Activated T-cell treated with anti-CD3 and anti-CD28 coated beads, Interleukin-2, amount 50 U/mL, for 72 hours (primary cell): ENCODE measurements at places on chromosomes 4 and X. TPM values are rescaled to one million over a fixed set of nuclear protein-coding genes. Genes with fewer than 3 reads are reported as not detected.

GRCh38 chr4:169271692-169272007, 894 bp upstream of the SH3RF1 start:
- H3K4me1 ChIP-seq = no peaks in the 10 kb centered on the region
- H3K36me3 ChIP-seq = no peaks in the 10 kb centered on the region
- H3K27me3 ChIP-seq = peaks cover 64% of the 10 kb centered on the region

GRCh38 chrX:137587151-137587550, 21.2 kb downstream of the ZIC3 start:
- no peak for DNase-seq
- H3K27me3 ChIP-seq = peaks cover 30% of the 10 kb centered on the region
- H3K27ac ChIP-seq = no peak overlapping the region
- no peaks in the 10 kb centered on the region for H3K4me1 ChIP-seq
- H3K4me3 ChIP-seq = no peak overlapping the region

Gene TGIF2LX
- not detected for total RNA-seq

Gene PHKA1
- total RNA-seq = 7.5 TPM

Gene CXCL3
- total RNA-seq = not detected

DNA sequence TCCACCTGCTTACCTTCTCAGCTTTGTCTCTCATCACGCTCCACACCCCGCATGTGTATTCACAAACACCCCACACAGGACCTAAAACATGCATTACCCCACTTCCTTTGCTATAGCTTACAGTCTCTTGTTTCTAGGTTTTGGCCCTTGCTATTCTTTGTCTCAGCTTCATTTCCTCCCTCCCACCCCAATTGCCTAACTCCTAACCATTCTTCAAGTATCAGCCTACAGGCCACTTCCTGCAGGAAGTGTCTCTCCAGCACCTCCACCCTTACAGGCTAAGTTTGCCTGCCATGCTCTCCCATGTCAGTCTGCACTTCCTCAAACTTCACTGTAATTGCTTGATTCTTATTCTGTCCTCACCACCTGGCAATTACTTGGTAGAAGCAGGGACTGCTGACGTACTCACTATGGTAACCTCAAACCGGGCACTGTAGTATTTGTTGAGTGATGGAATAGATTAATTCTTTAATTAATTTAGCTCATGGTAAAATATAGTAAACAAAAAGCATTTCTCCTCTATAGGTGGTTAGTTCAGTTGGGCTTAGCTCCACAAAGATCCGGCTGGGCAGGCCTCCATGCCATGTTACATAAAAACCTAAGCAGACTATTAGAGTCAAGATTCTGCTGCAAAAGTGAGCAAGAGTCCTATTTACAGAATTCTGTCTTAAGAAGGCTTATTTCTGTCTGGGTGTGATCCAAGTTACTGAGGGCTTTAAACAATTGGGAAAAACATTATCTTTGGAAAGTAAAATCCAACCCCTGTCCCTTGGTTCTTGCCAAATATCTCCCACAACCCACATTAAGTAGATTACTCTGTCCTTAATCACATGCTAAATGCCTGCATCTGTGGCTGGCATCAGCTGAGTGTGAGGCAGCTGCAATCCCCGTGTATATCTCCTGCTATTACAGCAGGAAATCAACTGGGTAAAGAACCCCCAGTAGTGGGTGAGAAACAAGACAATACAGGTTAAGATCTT, 124.7 kb upstream of the CPEB2 start:
- no peak overlapping the region for H3K4me3 ChIP-seq
- H3K36me3 ChIP-seq = peaks cover 2% of the 10 kb centered on the region
- no peaks in the 10 kb centered on the region for H3K27me3 ChIP-seq
- peaks cover 32% of the 10 kb centered on the region for H3K4me1 ChIP-seq
- no peak overlapping the region for H3K27ac ChIP-seq

Gene FRG2
- total RNA-seq = not detected

- H3K4me1 ChIP-seq = peaks cover 20% of the 10 kb centered on the region
These were observed 13.5 kb downstream of the NSUN7 start for GRCh38 chr4:40763228-40763716.

- H3K27me3 ChIP-seq = peaks cover 6% of the 10 kb centered on the region
- H3K36me3 ChIP-seq = no peaks in the 10 kb centered on the region
- DNase-seq = no peak
- H3K4me3 ChIP-seq = no peak overlapping the region
These were observed 192.2 kb upstream of the ARX start for GRCh38 chrX:25207803-25208475.

DNA sequence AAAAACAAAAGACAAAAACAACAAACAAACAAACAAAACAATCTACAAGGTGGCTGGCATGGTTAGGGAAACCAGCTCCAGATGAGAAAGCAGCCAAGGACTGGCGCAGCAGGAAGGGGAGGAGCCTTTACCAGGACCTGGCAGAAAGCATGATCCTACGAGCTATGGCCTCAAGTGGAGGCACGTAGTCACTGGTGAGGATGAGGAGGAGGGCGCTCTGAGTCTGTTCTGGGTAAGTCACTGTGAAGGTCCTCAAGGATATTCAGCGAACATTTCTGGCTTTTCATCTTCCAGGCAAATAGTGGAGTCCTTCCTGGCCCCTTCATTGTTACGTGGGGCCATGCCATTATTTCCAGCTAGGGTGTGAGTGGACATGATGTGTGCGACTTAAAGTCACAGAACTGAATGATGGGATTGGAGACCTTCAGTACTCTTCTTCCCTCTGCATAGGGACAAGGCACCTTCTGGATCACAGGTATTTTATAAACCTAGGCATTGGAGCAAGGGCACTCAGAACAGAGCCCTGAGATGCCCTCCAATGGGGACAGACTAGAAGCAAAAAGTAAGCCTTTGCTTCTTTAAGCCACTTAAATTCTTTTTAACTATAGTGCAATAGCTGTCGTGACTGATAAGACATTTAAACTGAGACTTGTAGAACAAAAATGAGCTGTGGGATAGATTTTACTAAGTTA, 771.3 kb downstream of the RAB28 start:
- no peak overlapping the region for H3K4me3 ChIP-seq
- no peak for DNase-seq
- no peaks in the 10 kb centered on the region for H3K36me3 ChIP-seq
- H3K27ac ChIP-seq = no peak overlapping the region
- no peaks in the 10 kb centered on the region for H3K4me1 ChIP-seq

Gene GAGE12E
- total RNA-seq = not detected

DNA sequence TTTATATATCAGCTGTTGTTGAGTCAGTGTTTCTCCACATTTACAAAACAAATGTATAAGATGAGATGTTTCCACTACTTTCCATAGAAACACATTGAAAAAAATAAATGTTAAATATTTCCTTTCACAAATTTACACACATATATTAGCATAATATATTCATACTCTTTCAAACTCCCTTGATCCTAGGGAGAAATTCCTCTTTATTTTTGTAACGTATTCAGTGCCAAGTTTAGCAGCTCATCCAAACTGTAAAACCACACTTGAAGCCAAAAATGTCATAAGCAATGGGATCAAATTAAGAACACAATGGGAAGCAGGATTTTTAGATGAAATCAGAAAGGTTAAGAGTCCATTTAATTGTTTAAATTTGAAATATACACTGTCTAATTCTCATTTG, 381.1 kb upstream of the MAD2L1 start:
- H3K27me3 ChIP-seq = peaks cover 8% of the 10 kb centered on the region
- no peak overlapping the region for H3K27ac ChIP-seq
- no peak for DNase-seq

Gene HSFX2
- total RNA-seq = 0.17 TPM

DNA sequence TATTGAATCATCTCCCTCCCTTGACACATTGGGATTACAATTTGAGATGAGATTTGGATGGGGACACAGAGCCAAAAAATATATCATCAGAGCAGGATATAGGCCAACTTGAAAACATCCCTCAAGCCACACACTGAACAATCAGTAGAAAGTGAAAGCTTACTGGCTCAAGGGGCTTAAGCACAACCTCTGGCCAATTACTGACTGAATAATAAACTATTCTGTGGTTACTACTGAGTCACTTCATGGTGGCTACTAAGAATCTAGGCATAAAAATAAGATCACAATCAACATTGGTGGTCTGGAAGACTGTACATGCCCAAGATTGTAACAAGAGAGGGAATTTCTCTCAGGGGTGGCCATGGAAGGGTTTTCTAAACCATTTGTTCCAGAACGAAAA, 27.4 kb upstream of the GPR174 start:
- peaks cover 9% of the 10 kb centered on the region for H3K36me3 ChIP-seq
- H3K27ac ChIP-seq = peak overlapping the region; percentile 71
- H3K27me3 ChIP-seq = peaks cover 7% of the 10 kb centered on the region

GRCh38 chrX:1488141-1488540, 35.4 kb upstream of the ASMTL start:
- H3K27ac ChIP-seq = no peak overlapping the region
- H3K4me3 ChIP-seq = no peak overlapping the region
- H3K27me3 ChIP-seq = no peaks in the 10 kb centered on the region
- peaks cover 23% of the 10 kb centered on the region for H3K36me3 ChIP-seq
- no peak for DNase-seq

GRCh38 chr4:37682701-37683401, 3.3 kb downstream of the RELL1 start:
- no peaks in the 10 kb centered on the region for H3K27me3 ChIP-seq
- peaks cover 38% of the 10 kb centered on the region for H3K4me1 ChIP-seq
- no peak for DNase-seq
- no peaks in the 10 kb centered on the region for H3K36me3 ChIP-seq
- H3K27ac ChIP-seq = peak overlapping the region; percentile 85
- peak overlapping the region; percentile 81 for H3K4me3 ChIP-seq

Gene UBE2A
- total RNA-seq = 75.6 TPM

- H3K27ac ChIP-seq = peak overlapping the region; percentile 88
- H3K4me1 ChIP-seq = peaks cover 12% of the 10 kb centered on the region
- no peak for DNase-seq
- no peaks in the 10 kb centered on the region for H3K36me3 ChIP-seq
- H3K27me3 ChIP-seq = peaks cover 6% of the 10 kb centered on the region
These were observed 606 bp downstream of the CXorf58 start for GRCh38 chrX:23908219-23909004.

Gene NEXMIF
- 0.24 TPM for total RNA-seq

Gene F8A2
- not detected for total RNA-seq

DNA sequence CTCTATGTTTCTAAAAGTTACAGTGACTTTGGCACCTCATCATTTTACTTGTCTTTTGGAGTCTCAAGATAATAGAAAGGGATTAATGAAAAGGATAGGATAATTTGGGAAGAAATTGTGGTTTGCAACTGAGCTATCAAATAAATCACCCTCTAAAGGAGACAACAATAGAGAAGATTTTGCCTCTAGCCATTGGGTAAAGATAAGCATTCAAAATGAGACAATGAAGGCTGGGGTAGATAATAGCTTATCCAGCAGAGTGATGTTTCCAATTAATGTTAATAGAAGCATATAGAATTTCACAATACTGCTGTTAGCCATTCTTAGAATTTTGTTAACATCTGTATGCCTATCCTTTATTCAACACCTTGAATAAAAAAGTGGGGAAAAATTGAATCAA, 1177.6 kb downstream of the ADGRL3 start:
- no peak overlapping the region for H3K27ac ChIP-seq
- H3K4me3 ChIP-seq = no peak overlapping the region
- no peak for DNase-seq
- H3K36me3 ChIP-seq = peaks cover 1% of the 10 kb centered on the region
- no peaks in the 10 kb centered on the region for H3K27me3 ChIP-seq

Gene PDZD4
- 0.82 TPM for total RNA-seq

GRCh38 chr4:170025523-170026252, 507 bp downstream of the MFAP3L start:
- DNase-seq = peak; percentile 13
- peaks cover 11% of the 10 kb centered on the region for H3K4me1 ChIP-seq
- peak overlapping the region; percentile 85 for H3K4me3 ChIP-seq
- peaks cover 33% of the 10 kb centered on the region for H3K27me3 ChIP-seq

Gene BTC
- not detected for total RNA-seq

Gene FSTL5
- total RNA-seq = not detected

DNA sequence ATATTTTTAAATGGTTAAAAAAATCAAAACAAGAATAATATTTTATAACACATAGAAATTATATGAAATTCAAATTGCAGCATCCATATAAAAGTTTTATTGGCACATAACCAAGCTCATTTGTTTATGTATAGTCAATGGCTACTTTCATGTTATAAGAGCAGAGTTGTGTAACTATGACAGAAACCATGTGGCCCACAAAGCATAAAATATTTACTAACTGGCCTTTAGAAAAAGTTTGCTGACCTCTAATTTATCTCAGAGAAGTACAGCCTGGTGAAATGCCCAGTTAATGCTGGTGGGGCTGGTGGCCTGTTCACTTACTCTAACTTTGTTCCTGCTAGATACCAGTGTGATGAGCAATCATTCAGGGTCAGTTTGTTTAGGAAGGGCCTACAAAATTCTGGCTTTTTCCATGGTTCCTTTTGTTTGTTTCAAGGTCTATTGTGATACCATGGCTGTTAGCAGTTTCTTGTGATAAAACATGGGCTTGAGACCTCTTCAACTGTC, 104.6 kb downstream of the PPP1R2C start:
- no peaks in the 10 kb centered on the region for H3K4me1 ChIP-seq
- no peaks in the 10 kb centered on the region for H3K36me3 ChIP-seq
- DNase-seq = no peak
- peaks cover 16% of the 10 kb centered on the region for H3K27me3 ChIP-seq
- no peak overlapping the region for H3K4me3 ChIP-seq

Gene TLR3
- total RNA-seq = 0.09 TPM
